Esophagus muscularis mucosa (tissue), 4 donors: ENCODE measurements at places on chromosomes 4 and X.

- no peak for DNase-seq
Observed at GRCh38 chr4:25280210-25280609, 32.4 kb upstream of the ZCCHC4 start.

- no peak for DNase-seq
Observed at GRCh38 chr4:91228659-91229058, 1075.1 kb upstream of the GRID2 start.

GRCh38 chrX:44568196-44568595, 25.5 kb upstream of the FUNDC1 start:
- no peak for DNase-seq

- DNase-seq: no peak
Observed at GRCh38 chr4:110867251-110867960, 244.5 kb upstream of the PITX2 start.

DNA sequence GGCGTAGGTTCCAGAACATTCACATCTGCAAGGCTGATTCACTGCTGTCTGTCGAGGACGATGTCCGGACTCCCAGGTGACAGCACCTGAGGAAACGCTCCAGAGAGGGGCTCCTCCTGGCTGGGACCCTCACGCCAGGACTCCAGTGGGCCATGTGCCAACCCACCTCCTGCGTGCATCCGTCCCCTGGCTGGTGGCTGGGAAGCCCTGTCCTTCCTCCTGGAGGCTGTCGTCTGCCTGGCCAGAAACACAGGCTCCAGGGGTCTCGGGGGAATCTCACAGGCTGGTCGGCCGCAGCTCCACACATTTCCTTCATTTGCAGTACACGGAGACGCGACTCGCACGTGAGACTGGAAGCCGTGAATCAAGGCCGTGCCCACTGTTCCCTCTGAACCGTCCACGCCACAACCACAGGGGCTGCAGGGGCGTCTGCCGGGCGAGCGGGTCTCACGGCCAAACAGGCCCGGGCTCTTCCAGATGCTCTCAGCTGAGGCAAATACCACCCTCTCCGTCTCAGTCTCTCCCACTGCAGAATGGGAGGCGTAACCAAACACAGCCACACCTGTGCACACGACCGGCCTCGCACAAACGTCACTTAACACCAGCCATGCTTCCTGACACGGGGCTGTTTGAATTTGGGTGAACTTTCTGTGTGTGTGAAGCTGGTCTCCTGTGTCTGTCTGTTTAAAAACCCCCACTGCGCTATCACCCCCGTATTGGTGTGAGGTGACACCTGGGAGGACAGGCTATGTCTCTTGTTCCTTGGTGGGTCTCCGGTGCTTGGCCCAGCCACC, 38.7 kb upstream of the MXD4 start:
- no peak for DNase-seq

GRCh38 chr4:137530176-137530575, 2.1 kb downstream of the PCDH18 start:
- DNase-seq: no peak

GRCh38 chr4:98352940-98353339, 91.8 kb downstream of the RAP1GDS1 start:
- no peak for DNase-seq

DNA sequence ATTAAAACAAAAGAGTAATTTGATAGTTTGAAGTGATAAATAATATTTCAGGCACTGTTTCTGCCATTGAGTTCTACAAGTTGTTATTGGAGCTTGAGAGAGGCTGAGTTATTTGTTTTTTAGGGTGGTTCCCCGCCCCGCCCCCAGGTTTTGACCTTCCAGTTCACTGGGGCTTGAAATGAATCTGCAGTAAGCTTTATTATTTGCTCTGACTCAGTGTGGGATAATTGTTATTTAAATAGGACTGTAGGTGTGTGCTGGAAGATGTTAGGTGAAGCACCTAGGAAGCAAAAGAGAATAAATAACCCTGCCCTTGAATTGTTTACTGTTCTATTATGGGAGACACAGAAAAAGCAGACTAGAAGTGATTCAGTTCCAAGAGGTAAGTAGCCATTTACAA, 81.2 kb upstream of the KCNIP4 start:
- no peak for DNase-seq

DNA sequence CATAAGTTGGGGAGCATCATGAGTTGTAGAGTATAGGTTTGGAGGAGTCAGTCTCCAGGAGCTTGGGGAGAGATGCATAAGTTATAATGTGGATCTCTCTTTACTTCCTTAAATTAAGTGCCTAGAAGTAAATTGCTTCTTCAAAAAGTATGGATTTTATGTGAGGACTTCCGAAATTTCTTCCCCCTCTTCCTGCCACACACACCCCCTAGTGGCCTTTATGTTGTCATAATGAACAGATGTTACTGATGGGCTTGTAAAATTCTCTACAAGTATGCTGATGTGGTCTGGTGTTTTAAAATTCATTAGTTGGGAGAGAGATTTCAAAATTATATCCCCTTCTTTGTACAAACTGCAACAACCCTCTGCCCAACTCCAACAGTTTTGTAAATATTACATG, 2.3 kb upstream of the METTL14 start:
- DNase-seq: no peak

DNA sequence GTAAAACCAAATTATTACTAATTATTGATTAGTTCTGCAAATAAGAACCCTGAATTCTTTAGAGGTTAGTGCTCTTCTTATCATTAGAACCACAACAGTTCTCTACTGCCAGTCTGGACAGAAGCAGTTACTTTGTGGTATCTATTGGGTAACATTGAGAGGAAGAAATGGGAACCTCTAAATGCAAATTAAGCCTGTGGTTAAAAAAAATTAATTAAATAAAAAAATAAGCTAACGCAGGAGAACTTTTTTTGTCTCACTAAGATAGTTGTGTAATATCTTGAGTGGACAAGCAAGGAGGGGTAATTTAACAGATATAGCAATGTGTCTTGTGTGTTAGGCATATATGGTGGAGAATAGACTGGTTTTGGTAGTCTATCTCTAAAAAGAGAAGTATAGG, 32.9 kb upstream of the TET2 start:
- DNase-seq: no peak

DNA sequence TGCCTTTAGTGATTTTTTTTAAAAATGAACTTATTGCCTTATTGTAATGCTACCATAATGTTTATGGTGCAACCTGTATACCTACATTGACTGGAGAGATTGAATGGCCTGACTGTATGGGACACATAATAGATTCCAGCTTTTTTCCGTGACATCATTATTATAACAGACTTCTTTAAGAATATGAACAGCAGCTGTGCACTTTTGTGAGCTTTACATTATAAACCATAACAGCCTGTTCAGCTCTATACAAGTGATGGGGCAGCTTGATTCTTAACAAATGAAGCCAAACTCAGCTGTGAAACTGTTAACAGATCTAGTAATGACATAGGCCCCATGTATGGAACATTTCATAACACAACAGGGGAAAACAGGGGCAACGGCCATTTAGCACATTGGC, 187.0 kb downstream of the BMPR1B start:
- no peak for DNase-seq

DNA sequence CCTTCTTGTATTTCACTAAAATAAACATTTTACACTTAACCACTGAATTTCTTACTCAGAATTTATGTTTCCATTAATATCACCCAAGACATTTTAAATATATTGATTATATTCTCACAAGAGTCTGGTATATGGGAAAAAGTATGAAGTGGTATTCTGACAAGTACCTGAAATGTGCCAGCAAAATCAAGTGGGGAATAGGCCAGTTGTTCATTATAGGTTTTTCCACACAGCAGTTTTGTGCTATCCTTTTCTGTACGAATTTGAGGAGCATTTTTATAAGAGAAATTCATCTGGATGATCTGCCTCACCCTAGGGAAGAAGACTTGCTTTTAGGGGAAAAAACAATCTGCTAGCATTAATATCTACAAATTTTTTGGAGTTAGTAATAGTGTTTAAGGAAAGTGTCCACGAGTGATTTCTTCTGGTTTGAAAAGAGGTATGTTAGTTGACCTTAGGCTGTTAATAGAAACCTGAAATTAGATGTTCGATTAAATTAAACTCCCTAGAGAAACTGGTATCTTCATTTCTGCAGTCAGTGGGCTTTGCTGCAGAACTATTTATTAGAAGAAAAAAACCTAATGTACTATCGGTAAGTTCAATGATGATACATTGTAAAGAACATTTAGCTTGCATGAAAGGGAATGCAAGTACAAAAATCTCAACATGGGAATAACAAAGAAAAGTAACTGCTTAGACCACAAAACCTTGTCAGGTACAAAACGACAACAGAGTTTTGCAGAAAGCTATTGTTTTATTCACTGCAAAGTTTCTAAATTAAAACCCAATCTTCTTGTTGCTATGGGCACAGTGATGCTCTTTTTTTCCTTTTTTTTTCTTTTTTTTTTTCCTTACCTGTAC, 1.8 kb downstream of the KLF3 start:
- no peak for DNase-seq

DNA sequence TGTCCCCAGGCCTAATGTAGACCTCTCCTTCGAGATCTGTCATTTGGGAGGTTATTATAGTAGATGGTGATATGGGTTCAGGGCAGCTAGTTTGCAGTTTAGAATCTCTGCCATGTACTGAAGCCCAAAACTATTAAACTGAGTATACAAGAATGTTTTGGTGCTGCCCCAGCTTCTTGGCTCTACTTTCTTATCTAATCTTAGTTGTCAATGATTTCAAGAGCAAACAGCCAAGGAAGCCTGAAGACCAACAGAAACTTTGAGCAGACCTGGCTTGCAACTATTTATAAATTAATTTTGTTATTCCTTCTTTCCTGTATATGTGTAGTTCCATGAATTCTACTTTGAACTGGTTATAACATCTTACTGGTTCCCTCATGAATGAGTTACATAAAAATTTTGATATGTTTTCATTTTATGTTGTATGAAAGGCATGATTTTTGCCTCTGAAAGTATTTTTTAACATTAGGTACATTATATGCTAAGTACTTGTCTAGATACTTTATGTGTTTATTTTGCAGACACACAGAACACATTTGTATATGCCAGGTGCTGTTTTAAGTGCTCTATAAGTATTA, 2.0 kb upstream of the MGST2 start:
- DNase-seq: no peak

DNA sequence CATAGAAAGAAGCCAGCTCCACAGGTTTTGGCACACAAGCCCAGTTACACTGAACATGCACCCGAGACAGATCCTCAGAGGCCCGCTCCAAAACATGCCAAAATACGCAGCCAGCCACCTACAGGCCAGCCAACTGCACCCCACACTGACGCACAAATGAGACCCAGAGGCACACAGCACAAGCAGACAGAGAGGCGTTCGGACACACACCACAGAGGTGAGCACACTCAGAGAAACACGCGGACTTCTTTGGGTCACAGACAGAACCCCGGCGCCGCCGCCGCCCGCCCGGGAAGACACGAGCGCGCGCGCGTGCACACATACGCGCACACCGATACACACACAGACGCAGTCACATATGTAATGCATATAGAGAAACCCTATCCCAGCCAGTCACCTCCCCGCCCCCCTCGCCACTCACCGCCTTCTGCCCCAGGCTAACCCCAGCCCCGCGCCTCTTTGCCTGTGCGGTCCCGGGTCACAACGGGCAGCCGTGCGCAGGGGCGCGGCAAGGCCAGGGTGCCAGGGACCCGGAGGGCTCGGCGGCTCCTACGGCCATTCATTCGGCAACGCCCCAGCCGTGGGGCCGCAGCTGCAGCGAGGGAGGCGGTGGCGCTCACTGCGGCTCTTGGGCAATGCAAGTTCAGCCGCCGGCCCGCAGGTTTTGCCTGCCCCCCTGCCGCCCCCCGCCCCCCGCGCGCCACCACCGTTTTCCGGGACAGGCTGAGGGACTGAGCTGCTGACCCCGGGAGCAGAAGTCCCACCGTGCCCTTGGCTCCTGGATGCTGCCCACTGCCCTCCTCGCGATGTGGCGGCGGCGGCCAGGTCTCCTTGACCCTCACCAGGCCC, 553 bp downstream of the SEPTIN6 start:
- DNase-seq: no peak

- no peak for DNase-seq
Observed at GRCh38 chr4:79015411-79015810, 76.2 kb upstream of the PAQR3 start.

DNA sequence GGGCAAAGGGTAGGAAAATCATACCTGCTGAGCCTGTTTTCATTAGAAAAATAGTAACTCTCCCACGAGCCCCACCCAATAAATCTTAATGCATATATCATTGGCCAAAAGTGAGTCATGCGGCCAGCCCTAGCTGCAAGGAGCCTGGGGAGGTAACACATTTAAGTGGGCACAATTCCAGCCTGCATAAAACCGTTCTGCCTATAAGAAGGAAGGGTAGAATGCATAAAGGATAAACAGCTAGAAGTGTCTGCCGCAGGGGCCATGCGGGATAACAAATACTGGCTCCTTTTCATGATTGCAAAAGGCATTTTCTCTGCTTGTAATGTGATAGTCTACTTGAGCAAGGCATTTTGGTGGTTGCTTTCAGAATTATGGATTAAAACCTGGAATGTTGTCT, 37.1 kb downstream of the EFHC2 start:
- no peak for DNase-seq

- no peak for DNase-seq
Observed at GRCh38 chr4:184747034-184747830, 13.3 kb upstream of the CENPU start.

GRCh38 chr4:17809667-17810066, 890 bp downstream of the DCAF16 start:
- no peak for DNase-seq

DNA sequence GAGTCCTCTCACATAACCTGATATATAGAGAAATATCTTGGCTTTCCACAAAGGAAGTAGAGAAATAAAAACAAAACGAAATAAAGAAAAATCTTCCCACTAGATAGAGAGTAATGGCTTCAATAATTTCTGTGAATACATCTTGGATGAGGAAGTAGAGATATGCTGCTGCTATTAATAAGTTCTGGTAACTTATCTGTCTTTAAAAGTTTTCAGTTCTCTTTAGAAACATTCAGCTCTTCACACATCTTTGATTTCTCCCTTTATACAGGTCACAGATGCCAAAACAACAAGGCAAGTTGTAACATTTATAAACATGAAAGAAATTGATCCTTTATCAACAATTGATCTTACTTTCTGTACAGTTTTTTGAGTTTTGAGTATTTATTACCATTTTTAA, 615.8 kb downstream of the TRAM1L1 start:
- no peak for DNase-seq

GRCh38 chr4:31998807-31999206, 1278.6 kb downstream of the PCDH7 start:
- no peak for DNase-seq

- no peak for DNase-seq
Observed at GRCh38 chrX:120813982-120814381, 61.7 kb downstream of the CT47B1 start.

GRCh38 chr4:109947918-109948317, 35.2 kb downstream of the EGF start:
- no peak for DNase-seq

- no peak for DNase-seq
Observed at GRCh38 chr4:48779095-48779997, 733 bp downstream of the FRYL start.

DNA sequence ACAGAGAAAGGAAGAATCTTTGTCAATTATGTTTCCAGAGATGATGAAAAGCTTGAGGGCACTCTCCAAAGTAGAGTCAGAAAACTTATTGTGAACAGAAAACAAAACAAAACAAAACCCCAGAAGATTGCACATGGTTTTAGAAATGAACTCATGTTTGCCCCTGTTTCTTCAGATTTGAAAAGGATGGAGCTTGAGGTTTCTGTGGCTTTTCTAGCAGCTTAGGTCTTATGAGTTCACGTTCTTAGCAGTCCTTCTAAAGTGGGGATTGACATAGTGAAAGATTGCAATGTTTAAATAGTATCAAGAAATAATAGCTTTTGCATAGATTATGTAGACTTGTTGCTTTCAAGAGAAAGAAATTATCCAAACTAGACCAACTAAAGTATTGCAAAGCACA, 421.8 kb downstream of the GBA3 start:
- no peak for DNase-seq
